ENCODE measurements at places on chromosomes 5 and 9. TPM values are rescaled to one million over a fixed set of nuclear protein-coding genes. Genes with fewer than 3 reads are reported as not detected.

The TAS2R1 gene
- not detected for total RNA-seq

The CCDC192 gene
- 0.09 TPM for total RNA-seq

The SPATA31D4 gene
- not detected for total RNA-seq

The ARHGEF28 gene
- total RNA-seq = 7.3 TPM

The CTSL gene
- 117 TPM for total RNA-seq

The LRRC14B gene
- total RNA-seq = 0.90 TPM

The ALDOB gene
- 1.7 TPM for total RNA-seq

The FOXD1 gene
- total RNA-seq = 0.05 TPM

The SV2C gene
- 0.05 TPM for total RNA-seq

The ZNF883 gene
- total RNA-seq = 2.0 TPM

The DAPK1 gene
- total RNA-seq = 35.5 TPM

The SLC45A2 gene
- total RNA-seq = not detected

The NMUR2 gene
- 0.05 TPM for total RNA-seq

The ARAP3 gene
- total RNA-seq = 0.71 TPM

The ROR2 gene
- 4.5 TPM for total RNA-seq

The TPPP gene
- total RNA-seq = 0.24 TPM

The OCLN gene
- 3.4 TPM for total RNA-seq

The PTGS1 gene
- total RNA-seq = 1.9 TPM

The FBP2 gene
- 0.38 TPM for total RNA-seq

The TRIM7 gene
- 0.38 TPM for total RNA-seq

The ADAMTS2 gene
- total RNA-seq = 1.4 TPM

The IL13 gene
- total RNA-seq = 0.42 TPM

The CCL21 gene
- 43.7 TPM for total RNA-seq

The FCHO2 gene
- 7.7 TPM for total RNA-seq

The BAAT gene
- total RNA-seq = 0.09 TPM

The MTX3 gene
- total RNA-seq = 6.2 TPM

The PNPLA7 gene
- total RNA-seq = 1.6 TPM

The GABRP gene
- 1.3 TPM for total RNA-seq

The ZNF346 gene
- total RNA-seq = 14.5 TPM

The RPP25L gene
- 38.4 TPM for total RNA-seq
